ENCODE measurements at places on chromosomes 1 and 21.

GRCh38 chr1:117106478-117106877, 15.1 kb downstream of the TRIM45 start:
- no peaks in the 10 kb centered on the region for H3K36me3 ChIP-seq
- no peak overlapping the region for H3K27ac ChIP-seq
- no peaks in the 10 kb centered on the region for H3K4me1 ChIP-seq

GRCh38 chr1:21508580-21509350, 458 bp upstream of the ALPL start:
- no peak overlapping the region for H3K4me3 ChIP-seq
- H3K27me3 ChIP-seq = no peaks in the 10 kb centered on the region
- H3K4me1 ChIP-seq = peaks cover 9% of the 10 kb centered on the region
- no peak overlapping the region for H3K27ac ChIP-seq

- DNase-seq = no peak
- peaks cover 1% of the 10 kb centered on the region for H3K4me1 ChIP-seq
- H3K27ac ChIP-seq = no peak overlapping the region
- H3K36me3 ChIP-seq = no peaks in the 10 kb centered on the region
Measured at GRCh38 chr1:217133092-217133491, 409.9 kb upstream of the ESRRG start.

DNA sequence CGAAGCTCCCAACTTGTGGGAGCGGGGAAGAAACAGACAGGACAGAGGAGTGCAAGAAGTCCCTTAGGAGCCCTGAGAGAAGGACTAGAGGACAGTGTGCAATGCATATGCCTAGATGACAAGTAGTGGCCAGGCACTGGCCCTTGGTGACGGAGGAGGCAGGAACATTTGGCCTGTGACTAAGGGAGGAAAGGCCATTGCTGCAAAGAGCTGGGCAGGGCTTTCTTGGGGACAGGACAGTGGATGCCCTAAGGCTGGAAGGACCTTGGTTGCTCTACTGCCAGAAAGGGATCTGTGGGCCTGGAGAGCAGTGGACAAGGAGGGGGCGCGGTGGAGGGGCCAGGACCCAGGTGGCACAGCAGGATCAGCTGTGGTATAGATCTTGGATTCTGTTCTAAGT, 481.3 kb downstream of the CAMTA1 start:
- no peaks in the 10 kb centered on the region for H3K27me3 ChIP-seq
- H3K4me3 ChIP-seq = no peak overlapping the region
- DNase-seq = no peak
- no peaks in the 10 kb centered on the region for H3K36me3 ChIP-seq
- H3K4me1 ChIP-seq = no peaks in the 10 kb centered on the region
- no peak overlapping the region for H3K27ac ChIP-seq

DNA sequence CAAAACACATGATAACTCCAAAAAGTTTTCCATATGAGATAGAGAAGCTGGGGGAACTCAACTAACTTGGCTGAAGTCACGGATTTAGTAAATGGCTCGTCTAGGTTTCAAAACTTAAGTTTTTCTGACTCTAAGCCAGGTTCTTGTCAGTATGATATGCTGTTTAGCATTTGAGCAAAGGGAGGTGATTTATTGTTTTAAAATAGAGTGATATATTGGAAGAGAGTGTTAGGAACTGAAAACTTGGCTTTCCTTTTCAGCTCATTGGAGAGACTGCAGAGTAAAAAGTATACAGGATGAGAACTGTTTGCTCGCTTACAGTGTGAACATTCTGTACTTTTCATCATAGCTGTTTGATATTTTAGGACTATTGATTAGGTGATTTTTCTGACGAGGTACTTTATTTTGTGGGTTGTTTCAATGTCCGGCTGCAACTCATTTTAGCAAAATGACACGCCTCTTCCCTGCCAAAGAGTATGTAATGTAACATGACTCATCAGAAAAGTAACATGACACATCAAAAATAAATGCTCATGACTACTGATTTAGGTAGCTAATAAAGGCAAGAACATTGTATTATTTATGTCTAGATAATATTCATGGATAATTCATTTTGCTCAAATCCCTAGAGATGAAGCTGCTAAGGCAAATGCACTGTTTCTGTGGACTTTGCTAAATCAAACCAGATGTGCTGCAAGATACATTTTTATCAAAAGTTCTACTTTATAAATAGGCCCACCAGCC, 355.1 kb downstream of the GPATCH2 start:
- H3K4me3 ChIP-seq = no peak overlapping the region
- H3K36me3 ChIP-seq = no peaks in the 10 kb centered on the region
- H3K4me1 ChIP-seq = no peaks in the 10 kb centered on the region
- no peak overlapping the region for H3K27ac ChIP-seq
- H3K27me3 ChIP-seq = no peaks in the 10 kb centered on the region

DNA sequence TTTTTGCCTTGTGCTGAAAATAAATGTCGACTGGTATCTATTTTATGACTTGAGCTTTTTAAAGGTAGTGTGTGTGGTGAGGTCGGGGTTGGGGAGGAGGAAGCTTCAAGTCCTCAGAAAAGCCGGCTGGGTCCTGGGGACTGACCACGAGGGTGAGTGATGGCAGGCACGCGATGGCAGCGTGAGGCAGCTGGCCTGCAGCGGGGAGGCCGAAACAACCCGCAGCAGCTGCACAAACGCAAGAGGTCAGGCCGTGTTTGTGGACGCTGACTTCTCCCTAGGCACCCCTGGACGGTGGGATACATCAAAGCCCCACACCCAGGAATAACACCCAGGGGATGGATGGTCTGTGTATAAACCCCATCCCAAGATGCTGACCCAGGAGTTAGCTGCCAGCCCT, 51.4 kb downstream of the ZBTB18 start:
- H3K27ac ChIP-seq = no peak overlapping the region
- no peaks in the 10 kb centered on the region for H3K27me3 ChIP-seq
- H3K36me3 ChIP-seq = no peaks in the 10 kb centered on the region
- no peak overlapping the region for H3K4me3 ChIP-seq
- no peaks in the 10 kb centered on the region for H3K4me1 ChIP-seq

- peak overlapping the region; percentile 79 for H3K4me3 ChIP-seq
- no peaks in the 10 kb centered on the region for H3K36me3 ChIP-seq
- no peaks in the 10 kb centered on the region for H3K27me3 ChIP-seq
- DNase-seq = peak; percentile 33
- H3K27ac ChIP-seq = no peak overlapping the region
Measured at GRCh38 chr1:48777219-48777895, 666 bp upstream of the BEND5 start.

DNA sequence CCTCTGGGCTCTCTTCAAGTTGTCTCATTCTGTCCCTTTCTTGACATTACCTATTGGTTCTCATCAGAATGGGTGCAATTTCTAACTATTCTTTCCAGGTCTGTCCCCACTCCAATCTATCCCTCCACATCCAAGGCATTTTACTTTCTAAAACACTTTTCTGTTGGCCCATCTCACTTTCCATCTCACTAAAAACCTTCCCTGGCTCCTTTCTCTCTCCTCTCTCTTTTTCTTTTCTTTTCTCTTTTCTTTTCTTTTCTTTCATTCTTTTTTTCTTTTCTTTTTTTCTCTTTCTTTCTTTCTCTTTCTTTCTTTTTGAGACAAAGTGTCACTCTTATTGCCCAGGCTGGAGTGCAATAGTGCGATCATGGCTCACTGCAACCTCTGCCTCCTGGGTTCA, 279.2 kb upstream of the SGIP1 start:
- no peak overlapping the region for H3K4me3 ChIP-seq
- DNase-seq = no peak
- no peaks in the 10 kb centered on the region for H3K4me1 ChIP-seq
- no peak overlapping the region for H3K27ac ChIP-seq

DNA sequence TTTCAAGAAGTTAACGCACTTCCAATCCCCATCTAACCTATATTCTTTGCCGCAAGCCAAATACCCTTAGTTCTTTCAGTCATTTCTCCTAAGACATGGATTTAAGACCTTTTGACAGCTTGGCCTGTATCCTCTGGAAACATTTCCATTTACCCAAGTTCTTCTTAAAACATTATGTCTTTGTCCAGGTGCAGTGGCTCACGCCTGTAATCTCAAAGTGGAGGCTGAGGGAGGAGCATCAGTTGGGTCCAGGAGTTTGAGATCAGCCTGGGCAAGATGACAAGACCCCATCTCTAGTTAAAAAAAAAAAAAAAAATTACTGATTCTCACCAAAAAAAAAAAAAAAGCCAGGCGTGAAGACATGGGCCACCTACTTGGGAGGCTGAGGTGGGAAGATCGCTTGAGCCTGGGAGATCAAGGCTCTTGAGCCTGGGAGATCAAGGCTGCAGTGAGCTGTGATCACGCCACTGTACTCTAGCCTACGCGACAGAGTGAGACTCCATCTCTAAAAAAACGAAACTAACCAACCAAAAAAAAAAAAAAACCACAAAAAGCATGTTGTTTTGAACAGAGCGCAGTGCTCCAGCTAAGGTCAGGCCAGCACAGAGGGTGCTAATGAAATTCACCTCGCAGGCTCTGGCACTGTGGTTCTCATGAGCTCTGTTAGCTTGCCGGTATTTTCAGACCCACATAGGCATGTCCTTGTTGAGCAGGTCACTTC, 36.0 kb downstream of the NUAK2 start:
- peak overlapping the region; percentile 43 for H3K27ac ChIP-seq
- no peak overlapping the region for H3K4me3 ChIP-seq
- peaks cover 11% of the 10 kb centered on the region for H3K4me1 ChIP-seq
- no peaks in the 10 kb centered on the region for H3K36me3 ChIP-seq

DNA sequence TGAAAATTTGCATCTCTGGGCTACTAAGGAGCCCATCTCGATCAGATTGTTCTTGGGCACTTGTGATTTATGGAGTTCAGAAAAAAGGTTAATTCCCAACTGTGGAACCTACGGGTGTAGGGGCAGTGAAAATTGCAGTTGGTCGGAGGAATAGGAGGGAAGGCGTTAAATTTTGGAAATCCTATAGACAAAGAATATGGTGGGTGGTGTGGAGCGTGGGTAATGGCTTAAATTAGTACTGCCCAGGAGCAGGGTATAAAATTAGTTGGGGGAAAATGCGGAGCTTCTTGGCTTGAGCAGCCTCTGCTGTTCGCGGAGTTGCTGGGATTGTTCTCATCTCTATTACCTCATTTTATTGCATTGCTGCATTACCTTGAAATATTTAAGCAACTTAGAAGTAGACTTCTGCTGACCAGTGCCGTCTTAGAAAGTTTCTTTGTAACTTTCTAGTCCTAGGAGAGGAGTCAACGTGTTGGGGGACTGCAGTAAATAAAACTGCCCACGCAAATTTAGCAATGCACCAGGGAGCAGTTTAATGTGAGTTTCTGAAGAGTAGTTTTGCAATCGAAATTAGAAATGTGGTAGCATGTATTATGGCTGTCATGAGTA, 514 bp downstream of the S1PR1 start:
- H3K27ac ChIP-seq = no peak overlapping the region
- peak overlapping the region; percentile 60 for H3K4me3 ChIP-seq
- DNase-seq = no peak
- no peaks in the 10 kb centered on the region for H3K36me3 ChIP-seq

DNA sequence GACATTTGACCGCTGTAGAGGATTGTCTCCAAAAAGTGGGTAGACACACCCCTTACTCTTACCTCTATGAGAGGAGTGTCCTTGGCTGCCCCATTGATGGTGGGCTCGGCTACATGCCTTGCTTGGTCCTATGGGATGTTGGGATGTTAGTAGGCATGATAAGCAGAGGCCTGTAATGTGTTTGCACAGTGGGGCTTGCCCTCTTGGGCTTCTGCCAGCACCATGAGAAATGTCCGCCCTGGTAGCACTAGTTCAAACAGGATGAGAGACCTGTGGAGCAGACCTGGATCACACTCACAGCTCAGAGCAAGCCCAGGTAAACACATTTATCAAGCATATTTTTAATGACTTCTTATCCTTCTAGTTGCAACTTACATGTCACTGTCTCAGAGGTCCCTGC, 54.2 kb downstream of the SH3GLB1 start:
- no peak overlapping the region for H3K27ac ChIP-seq
- H3K36me3 ChIP-seq = no peaks in the 10 kb centered on the region
- H3K4me1 ChIP-seq = no peaks in the 10 kb centered on the region
- H3K4me3 ChIP-seq = no peak overlapping the region
- no peak for DNase-seq
- H3K27me3 ChIP-seq = no peaks in the 10 kb centered on the region

DNA sequence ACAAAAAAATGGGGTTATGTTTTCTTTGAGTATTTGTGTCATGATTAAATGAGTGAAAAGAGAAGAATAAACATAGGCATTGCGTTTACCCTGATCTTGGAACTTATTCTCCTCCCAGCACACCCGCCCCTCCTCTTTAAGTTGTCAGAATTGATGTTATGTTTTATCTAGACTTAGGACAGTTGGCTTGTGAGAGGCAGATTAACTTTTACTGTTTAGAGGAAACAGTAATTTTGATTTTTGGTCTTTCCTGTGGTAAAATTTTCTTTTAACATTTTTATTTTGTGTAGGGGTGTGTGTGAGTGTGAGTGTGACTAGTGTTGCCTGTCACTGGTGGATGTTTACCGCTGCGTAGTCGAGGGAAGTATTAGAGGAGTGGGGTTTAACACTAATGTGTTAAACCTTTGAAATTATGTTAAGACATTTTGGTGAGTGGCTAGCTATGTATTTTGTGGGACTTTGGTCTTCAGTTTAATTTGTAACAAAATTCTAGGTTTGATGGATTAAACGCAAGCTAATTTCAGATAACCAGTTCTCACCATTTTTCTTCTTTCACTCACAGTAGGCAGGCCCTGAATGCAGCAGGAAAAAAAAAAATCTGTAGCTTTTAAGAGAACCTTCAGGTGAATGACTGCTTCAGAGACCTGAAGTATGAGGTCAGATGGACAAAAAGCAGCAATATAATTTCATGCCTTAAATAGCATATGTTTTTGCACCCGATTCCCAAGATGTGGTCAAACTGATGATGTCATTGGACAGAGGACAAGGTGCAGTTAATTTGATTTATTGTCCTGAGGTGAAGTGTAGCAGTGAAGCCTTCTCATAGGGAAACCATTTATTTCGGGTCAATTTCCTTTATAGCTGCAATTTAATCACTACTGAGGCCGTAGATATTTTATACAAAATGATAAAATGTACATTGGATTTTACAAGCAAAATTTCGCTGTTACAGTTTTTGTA, 2.7 kb downstream of the POU2F1 start:
- peak overlapping the region; percentile 88 for H3K27ac ChIP-seq
- peaks cover 1% of the 10 kb centered on the region for H3K4me1 ChIP-seq
- no peak overlapping the region for H3K4me3 ChIP-seq

DNA sequence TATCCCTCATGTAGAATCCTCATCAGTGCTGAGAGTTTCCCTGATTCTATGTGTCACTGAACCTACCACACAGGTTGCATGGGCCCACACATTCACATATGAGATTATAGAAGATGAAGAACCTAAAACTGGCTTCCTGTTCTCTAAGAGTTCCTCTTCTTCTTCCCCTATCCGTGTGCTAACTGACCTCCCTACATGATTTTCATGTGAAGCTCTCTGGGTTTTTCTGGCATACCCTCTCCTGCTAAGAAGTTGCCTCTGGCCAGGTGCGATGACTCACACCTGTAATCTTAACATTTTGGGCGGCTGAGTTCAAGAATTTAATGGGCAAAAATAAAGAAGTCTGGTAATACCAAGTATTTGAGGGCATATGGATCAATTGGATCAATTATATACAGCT, 5.5 kb upstream of the CD244 start:
- no peak overlapping the region for H3K27ac ChIP-seq
- no peak overlapping the region for H3K4me3 ChIP-seq
- no peaks in the 10 kb centered on the region for H3K27me3 ChIP-seq
- no peaks in the 10 kb centered on the region for H3K36me3 ChIP-seq

GRCh38 chr21:42151948-42152220, 67.1 kb upstream of the ABCG1 start:
- no peaks in the 10 kb centered on the region for H3K4me1 ChIP-seq
- no peak overlapping the region for H3K27ac ChIP-seq
- H3K27me3 ChIP-seq = no peaks in the 10 kb centered on the region
- no peaks in the 10 kb centered on the region for H3K36me3 ChIP-seq
- H3K4me3 ChIP-seq = no peak overlapping the region

Measured in ovary (tissue), 10 donors.